ENCODE measurements at places on chromosomes 5 and 9.

DNA sequence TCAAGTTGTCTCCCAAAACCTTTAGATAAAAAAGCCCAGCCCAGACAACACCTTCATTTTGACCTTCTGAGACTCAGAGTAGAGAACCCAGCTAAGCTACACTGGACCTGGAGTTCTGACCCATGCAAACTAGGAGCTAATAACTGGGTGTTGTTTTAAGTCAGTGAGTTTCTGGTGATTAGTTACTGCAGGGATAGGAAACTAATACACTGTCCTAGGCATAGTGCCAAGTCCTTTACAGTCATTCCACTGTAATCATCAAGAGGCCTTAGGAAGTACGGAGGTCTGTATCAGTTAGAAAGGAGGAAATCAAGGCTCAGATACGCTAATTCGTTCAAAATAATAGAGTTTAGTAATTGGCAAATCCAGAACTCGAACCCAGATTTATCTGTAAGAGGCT is 197.9 kb downstream of the KCTD16 start:
- DNase-seq = no peak

DNA sequence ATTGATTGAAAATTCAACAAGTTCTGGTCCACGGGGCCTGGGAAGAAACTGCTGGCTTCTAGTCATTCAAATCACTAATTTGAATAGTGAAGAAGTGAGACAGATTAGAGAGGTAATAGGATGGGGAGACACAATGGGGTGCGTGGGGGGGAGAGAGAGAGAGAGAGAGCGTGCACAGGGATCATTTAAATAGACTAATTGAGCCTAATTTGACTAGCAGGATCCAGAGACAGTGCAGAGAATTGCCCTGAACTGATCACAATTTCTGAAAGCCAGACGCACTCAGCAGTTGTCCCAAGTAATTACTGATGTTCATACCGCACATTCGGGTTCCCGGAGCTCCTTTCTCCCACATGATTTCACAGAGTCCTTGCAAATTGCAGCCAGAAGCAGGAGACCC is 50.3 kb upstream of the C5orf58 start:
- no peak for DNase-seq

DNA sequence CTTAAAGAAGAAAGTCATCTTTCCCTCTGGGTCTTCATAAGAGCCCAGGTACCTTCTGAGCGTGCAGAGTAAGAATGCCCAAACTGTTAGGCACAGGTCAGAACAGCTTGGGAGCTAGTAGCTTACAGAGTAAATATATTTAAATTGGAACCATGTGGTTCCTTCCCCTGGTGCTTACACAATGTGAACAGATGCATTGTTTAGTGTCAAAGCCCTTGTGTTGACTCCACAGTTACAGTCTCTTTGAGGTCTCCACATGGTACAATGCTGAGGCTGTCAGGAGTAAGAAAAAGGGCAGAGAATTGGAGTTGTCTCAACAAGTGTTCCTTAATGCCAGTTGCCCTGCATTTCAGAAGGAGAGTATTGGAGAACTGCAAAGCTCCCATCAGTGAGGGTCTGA is 188.5 kb downstream of the PAPPA start:
- no peak for DNase-seq

- no peak for DNase-seq
Measured at GRCh38 chr5:126471875-126472537, 48.8 kb downstream of the GRAMD2B start.

- DNase-seq = peak; percentile 67
Measured at GRCh38 chr5:177509381-177509951, at the start of gene DOK3. Gene DOK3, minus strand, starts transcription at chr5:177509826. Its CDS starts 286 bp downstream, at chr5:177509540.

- DNase-seq = no peak
Measured at GRCh38 chr5:6236170-6236793, 142.1 kb downstream of the MED10 start.

- DNase-seq = peak; percentile 59
Measured at GRCh38 chr9:76655121-76655541, 109.1 kb upstream of the PCA3 start.

- no peak for DNase-seq
Measured at GRCh38 chr9:13817754-13818278, 496.1 kb downstream of the NFIB start.

DNA sequence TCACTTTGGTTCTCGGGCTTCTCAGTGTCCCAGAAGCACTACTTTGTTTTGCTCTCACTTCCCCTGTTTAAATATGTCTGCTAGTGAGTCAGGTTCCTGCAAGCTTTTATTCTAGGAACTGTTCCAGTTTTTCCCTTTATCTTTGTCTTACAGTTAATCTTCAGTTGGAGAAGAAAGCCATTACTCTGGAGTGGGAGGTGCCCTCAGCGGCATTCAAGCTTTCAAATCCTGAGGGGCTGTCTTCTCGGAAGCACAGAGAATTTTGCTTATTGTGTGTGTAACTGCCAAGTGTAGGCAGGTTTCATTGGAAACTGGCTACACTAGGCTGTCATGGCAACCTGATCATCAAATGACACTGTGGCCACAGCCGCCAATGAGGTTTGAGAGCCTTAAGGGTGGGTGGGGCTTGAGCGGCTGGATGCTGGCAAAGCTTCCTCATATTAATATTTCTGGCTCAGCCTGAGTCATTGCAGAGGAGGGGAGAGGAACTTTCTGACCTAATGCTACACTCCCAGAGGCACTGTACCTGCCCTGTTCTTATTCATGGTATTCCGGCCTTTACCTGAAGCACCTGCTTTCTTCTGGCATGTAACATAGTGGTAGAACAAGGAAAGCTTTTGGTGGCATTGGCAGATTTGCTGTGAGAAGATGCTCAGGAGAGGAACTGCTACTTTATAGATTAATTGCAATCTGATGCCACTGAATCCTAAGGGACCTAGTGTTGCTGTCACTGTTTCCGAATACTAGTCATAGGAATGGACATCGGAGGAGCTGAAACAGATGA is 26.3 kb downstream of the SLC25A25 start:
- DNase-seq = peak; percentile 96

GRCh38 chr9:129513282-129513681 is 107.6 kb downstream of the C9orf50 start:
- DNase-seq = no peak

GRCh38 chr9:26439061-26439624 is 453.5 kb downstream of the CAAP1 start:
- DNase-seq = no peak

GRCh38 chr5:155125551-155126095 is 112.1 kb downstream of the KIF4B start:
- DNase-seq = no peak

DNA sequence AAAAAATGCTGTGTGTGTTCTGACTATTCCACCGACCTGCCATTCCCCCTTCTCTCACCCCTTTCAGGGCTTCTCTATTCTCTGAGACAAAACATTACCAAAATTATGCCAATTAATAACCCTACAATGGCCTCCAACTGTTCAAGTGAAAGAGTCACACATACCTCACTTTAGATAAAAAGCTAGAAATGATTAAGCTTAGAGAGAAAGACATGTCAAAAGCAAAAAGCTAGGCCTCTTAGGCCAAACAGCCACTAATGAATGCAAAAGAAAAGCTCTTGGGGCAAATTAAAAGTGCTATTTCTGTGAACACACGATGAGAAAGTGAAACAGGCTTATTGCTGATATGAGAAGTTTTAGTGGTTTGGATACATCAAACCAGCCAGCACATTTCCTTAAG is 279.6 kb upstream of the GRAMD2B start:
- DNase-seq = no peak

GRCh38 chr5:59629561-59629960 is 264.0 kb downstream of the PDE4D start:
- no peak for DNase-seq

DNA sequence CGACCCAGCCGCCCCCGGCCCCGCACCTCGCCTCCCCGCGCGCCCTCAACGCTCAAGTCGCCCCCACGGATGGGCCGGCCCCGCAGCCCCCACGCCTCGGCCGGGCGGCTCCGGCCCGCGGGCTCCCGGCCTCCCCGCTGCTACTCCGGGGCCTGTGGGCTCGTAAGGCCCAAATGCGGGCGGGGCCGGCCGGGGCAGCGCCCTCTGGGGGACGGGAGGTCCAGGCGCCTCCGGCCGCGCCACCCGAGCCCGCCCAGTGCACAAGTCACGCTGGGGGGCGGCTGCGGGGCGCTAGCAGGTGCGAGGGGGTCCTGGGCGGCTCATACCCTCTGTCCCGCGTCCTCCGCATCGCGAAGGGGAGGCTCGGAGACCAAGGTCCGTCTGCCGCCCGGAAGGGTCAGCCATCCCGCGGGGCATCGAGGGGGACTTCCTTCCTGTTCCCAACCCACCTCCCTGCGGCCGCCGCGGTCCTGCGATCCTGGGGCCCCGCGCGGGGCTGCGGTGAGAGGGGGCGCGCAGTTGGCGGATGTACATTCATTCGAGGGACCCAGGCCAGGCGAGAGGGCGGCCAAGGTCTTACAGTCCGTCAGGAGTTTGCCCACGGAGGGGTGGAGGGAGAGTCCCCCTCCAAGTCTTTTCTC is at the start of gene CIZ1:
TSS of gene CIZ1 (minus strand) at position 167 of the 641 bp plus-strand sequence. CDS start 715 bp downstream, outside the sequence.
- peak; percentile 88 for DNase-seq

DNA sequence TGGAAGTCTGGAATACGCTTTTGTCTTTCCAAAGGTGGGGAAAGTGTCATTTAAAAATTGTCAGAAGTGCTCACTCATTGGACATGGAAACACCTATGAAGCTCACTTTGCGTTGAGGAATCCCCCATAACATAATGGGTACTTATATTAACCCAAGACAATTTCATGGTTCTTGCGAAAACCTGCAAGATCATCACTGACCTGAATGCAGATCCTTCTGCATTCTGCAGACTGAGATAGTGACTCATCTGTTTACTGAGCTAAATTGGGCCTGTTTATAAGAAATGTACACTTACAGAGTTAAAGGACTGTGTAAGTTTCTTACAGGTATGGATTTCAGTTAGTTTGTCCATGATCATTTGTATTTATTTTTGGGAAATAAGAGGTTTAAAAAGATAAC is 153.0 kb downstream of the HMHB1 start:
- no peak for DNase-seq

DNA sequence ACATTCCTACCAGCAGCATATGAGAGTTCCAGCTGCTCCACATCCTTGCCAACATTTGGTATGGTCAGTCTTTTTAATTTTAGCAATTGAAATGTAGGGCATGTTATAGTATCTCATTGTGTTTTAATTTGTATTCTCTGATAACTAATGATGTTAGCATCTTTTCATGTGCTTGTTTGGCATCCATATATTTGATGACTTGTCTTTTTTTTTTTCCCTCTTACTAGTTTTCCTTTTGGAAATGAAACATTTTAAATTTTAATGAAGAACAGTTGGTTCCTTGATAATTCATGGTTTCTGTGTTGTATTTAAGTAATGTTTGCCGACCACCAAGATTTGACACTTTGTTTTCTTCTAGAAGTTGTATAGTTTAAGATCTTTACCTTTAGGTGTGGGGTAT is 8.8 kb downstream of the OGN start:
- DNase-seq = no peak

- DNase-seq = no peak
Measured at GRCh38 chr5:170537451-170538095, 33.8 kb downstream of the KCNIP1 start.

GRCh38 chr5:32156635-32157034 is 17.5 kb downstream of the GOLPH3 start:
- no peak for DNase-seq

DNA sequence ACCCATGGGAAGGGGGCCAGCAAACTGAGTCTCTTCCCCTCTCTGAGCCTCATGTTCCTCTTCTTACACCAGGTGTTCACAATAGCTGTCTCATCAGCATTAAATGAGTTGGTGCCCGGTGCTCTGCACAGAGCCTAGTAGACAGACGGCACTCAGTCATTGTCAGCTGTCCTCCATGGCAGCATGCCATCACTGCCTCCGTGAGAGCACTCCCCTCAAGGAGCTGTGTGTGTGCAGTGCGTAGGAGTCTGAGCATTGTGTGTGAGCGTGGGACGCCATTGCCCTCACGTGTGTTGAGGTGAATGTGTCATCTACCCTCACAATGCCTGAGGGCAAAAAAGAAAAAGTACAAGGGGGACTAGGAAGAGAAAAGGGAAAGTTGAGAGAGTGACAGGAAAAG is 536.5 kb downstream of the CDK5RAP2 start:
- DNase-seq = no peak

GRCh38 chr9:88949425-88949824 is 41.8 kb upstream of the S1PR3 start:
- DNase-seq = no peak

Measured in erythroblast (primary cell).